SJSA1 (cell line): ENCODE measurements at places on chromosomes 7 and 10. TPM values are rescaled to one million over a fixed set of nuclear protein-coding genes. Genes with fewer than 3 reads are reported as not detected.

- DNase-seq, result peak; percentile 82
Observed at GRCh38 chr7:16739863-16740622, 13.5 kb upstream of the TSPAN13 start.

SUN3 gene
- total RNA-seq, result 17.0 and 24.4 TPM in 2 replicates

HOXA1 gene
- total RNA-seq, result 2.0 and 5.8 TPM in 2 replicates

DNA sequence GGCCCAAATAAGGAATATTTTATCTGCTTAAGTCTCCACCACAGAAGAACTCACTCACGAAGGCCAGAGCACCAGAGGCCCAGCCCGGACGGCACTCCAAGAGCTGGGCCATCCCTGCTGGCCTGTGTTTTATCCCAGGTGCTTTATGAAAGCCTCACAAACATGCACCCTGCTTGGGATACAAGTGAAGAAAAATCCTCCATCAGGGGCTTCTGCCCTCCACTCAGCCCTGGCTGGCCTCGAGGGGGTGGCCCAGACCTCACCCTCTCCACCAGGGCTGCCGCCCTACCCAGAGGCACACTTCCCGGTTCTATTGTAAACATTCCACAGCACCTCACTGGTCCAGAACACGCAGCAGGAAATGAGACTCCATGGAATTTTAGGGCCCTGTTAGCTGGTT lies 19.8 kb upstream of the DNAAF5 start:
- DNase-seq, result no peak

GRCh38 chr7:47659664-47660462 lies 78.0 kb upstream of the TNS3 start:
- DNase-seq, result no peak

GRCh38 chr7:30249986-30250774 lies 34.2 kb upstream of the ZNRF2 start:
- DNase-seq, result no peak

- DNase-seq, result peak; percentile 30
Observed at GRCh38 chr7:132580717-132581285, 4.5 kb upstream of the PLXNA4 start.

GRCh38 chr7:75945297-75946168 lies 30.6 kb downstream of the POR start:
- DNase-seq, result no peak

DNA sequence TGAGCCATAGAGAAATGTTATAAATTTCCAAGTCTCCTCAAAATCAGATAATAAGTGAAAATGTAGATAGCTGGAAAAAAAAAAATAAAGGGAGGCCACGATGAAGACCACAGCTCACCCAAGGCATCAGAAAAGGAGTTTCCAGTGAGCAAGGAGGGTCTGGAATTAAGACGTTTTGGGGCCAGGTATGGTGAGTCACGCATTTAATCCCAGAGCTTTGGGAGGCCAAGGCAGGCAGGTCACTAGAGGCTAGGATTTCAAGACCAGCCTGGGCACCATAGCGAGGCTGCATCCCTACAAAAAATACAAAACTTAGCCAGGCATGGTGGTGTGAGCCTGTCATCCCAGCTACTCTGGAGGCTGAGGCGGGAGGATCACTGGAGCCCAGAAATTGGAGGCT lies 65.5 kb downstream of the ASB13 start:
- no peak for DNase-seq

KLHDC10 gene
- total RNA-seq, result 15.9 and 23.0 TPM in 2 replicates

GRCh38 chr7:104174798-104175197 lies 33.0 kb downstream of the ORC5 start:
- no peak for DNase-seq

PKD2L1 gene
- total RNA-seq, result not detected in 2 replicates

GRCh38 chr7:85090143-85090542 lies 96.7 kb downstream of the SEMA3D start:
- no peak for DNase-seq

GRID2IP gene
- total RNA-seq, result not detected in 2 replicates

TMEM196 gene
- total RNA-seq, result not detected in 2 replicates

CCL24 gene
- 0.45 TPM in 1 of 2 replicates, not detected in the other for total RNA-seq

DNA sequence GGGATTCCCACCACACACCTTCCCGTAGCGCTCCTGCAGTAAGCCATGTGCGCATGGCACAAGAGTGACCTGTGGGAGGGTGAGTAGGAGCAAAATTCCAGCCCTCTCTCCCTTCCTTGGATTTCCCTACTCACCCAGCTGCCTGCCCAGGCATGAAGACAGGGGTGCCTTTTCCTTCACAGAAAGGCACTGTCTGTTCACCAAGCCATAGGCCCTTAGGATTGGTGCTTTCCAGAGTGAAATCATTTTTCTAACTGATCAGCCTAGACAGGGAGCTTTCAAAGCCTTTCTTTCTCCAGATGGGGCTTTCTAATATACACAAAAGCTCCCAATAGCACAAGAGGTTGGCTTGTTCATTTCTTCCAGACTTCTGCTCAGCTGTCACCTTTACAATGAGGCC lies 79.7 kb downstream of the CTTNBP2 start:
- DNase-seq, result no peak
